ENCODE measurements at places on chromosomes 5 and 9. TPM values are rescaled to one million over a fixed set of nuclear protein-coding genes. Genes with fewer than 3 reads are reported as not detected.

Gene HMGXB3
- total RNA-seq: 65.8 TPM

- no peak for DNase-seq
Measured at GRCh38 chr5:39891376-39891775, 466.6 kb upstream of the DAB2 start.

DNA sequence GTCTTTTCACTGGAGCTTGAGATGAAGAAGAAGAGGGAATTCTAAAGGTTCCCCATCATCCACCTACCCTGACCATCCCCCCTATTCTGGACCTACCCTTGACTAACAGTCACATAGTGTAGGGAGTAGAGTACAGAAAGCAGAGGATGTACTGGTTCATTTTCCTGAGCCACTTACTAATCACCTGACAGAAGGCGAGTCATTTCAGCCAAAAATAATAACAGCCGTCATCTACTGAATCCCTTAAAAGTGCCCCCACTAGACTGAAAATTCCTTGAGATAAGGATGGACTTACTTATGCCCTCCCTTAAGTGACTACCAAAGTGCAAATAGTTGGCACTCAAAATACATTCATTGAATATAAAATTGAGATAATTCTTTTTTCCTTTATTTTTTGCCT lies 112.2 kb downstream of the FOXD1 start:
- DNase-seq: no peak

DNA sequence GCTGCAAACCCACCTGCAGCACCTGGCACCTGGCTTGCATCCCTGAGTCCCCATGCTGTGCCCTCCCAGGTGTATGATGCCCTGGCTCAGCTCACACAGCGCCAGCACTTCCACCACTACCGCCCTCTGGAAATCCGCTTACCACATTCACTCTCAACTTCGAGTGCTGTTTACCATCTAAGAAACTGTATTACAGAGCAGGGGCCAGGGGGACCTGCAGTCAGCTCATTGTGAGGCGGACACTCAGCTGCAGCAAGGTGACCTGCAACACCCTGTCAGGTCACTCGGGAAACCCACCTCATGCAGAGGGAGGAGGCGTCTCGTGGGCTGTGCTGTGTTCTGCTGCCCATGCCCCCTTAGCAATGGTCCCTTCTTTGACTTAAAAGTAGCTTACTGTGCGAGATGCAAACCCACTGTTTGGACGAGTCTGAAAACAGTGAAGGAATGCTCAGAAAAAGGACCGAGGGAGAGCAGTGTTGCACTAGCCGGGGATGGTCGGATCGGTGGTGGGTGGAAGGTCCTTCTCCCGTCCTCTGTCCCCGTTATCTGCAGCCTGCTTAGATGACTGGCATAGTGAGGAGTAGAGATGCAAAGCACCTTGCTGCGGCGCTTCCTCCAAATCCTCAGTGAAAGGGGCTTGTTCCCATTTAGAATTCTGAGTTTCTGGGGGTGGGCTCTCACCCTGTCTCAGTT lies 55.2 kb upstream of the CTSL start:
- DNase-seq: no peak

DNA sequence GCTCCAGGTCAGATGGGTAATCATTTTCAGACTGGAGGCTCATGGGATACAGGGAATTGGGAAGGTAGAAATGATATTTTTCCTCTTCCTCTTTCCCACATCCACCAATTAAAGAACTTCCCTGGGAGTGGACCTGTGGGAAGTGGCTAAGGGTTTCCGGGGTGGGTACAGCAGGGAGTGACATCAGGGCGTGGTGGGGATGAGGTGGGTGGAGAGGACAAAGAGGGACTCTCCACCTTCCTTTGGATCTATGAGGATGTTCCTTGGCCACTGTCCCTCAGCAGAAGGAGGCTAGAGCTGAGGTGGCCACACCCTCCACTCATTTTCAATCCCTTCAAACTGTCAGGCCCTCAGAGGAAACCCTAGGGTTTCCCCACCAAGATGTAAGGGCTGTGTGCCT lies 54.7 kb downstream of the IRF1 start:
- DNase-seq: peak; percentile 30

Gene TRIO
- total RNA-seq: 62.2 TPM

DNA sequence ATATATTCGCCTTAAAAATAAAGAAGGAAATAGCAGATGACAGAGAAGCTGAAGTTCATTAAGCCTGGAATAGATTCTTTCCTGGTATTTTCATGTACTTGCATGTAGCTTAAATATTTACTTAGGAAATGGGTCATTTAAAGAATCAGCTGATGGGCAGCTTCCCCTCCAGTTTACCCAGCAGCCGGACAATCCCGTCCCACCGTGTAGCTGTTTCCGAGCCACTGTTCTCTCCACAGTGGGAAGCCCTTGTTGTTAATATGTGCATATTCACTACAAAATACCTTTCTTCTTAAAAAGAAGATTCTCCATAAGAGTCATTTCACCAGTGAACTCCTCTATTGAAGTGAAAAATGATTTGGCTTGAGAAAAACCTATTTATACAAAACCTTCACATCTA lies 187.0 kb downstream of the FANCC start:
- DNase-seq: no peak

GRCh38 chr9:83430681-83431080 lies 107.5 kb downstream of the FRMD3 start:
- peak; percentile 89 for DNase-seq
